ENCODE measurements at places on chromosomes 5 and 9.

GRCh38 chr5:133327946-133328401, 276.2 kb downstream of the HSPA4 start:
- DNase-seq = no peak

GRCh38 chr9:3292311-3292710, 233.5 kb downstream of the RFX3 start:
- DNase-seq = no peak

DNA sequence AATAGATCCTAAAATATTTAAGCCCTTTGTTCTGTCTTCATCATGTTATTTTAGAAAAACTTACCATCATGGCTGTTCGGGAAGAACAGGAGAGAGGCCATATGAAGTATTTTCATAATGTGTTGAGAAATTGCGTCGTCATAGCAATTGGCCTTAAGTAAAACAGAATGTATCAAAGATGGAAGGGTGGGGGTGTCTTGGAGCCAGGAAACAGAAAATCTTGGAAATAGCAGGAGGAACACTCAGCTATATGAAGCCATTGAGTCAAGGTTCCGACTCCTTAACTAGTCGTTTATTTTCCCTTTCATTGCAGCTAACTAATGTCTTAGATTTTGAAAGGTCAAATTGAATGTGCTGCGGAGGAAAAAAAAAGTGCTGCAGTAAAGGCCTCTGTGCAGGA, 1.3 kb downstream of the SPTAN1 start:
- DNase-seq = no peak

DNA sequence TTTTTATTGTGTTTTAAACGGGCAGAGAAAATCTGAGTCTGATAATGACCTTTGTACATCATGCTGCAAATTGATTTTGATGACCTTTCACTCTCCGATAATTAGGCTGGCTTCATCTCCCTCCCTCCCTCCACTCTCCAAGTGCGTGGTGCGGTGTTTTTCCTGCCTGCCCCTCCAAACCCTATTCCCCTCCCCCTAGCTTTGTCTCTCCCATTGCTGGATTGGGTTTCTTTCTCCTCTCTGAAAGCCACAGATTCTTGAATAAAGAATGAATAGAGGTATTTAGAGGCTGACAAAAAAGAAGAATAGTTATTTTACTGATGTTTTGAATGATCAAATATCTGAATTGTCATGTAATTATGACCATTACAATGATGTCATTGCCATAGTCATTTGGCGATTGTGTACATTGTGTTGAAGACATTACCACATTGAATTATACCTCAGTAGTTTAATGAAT, 571.1 kb upstream of the ZNF608 start:
- DNase-seq = peak; percentile 39

All from NCI-H1105 (cell line).